Ovary (tissue), 10 donors: ENCODE measurements at places on chromosomes 12 and 14. TPM values are rescaled to one million over a fixed set of nuclear protein-coding genes. Genes with fewer than 3 reads are reported as not detected.

The SLC10A1 gene
- not detected for polyA plus RNA-seq

The ZDHHC22 gene
- not detected for polyA plus RNA-seq

The DACT1 gene
- polyA plus RNA-seq, result 37.0 TPM

The ADCY4 gene
- 15.0 TPM for polyA plus RNA-seq

The PIANP gene
- polyA plus RNA-seq, result 3.9 TPM

The KLHL33 gene
- 1.1 TPM for polyA plus RNA-seq

The SOX5 gene
- 5.7 TPM for polyA plus RNA-seq

The SCN8A gene
- 0.21 TPM for polyA plus RNA-seq

The MMP17 gene
- 15.5 TPM for polyA plus RNA-seq

The ASCL1 gene
- 0.06 TPM for polyA plus RNA-seq

The TAMALIN gene
- 16.8 TPM for polyA plus RNA-seq

The NUP107 gene
- 27.3 TPM for polyA plus RNA-seq

The DNAJC22 gene
- 0.30 TPM for polyA plus RNA-seq

The RNASE3 gene
- polyA plus RNA-seq, result not detected

The PYGL gene
- polyA plus RNA-seq, result 34.3 TPM

The MANSC1 gene
- 13.3 TPM for polyA plus RNA-seq

The DIO2 gene
- polyA plus RNA-seq, result 0.08 TPM

The OSBPL8 gene
- polyA plus RNA-seq, result 12.5 TPM

The DNAI7 gene
- 0.65 TPM for polyA plus RNA-seq

The MMP19 gene
- 23.3 TPM for polyA plus RNA-seq

The PLCZ1 gene
- polyA plus RNA-seq, result not detected

The TMEM233 gene
- polyA plus RNA-seq, result 1.0 TPM

The BHLHE41 gene
- 4.2 TPM for polyA plus RNA-seq

The TAS2R14 gene
- 1.4 TPM for polyA plus RNA-seq

The KCNJ8 gene
- 21.2 TPM for polyA plus RNA-seq

The RTN1 gene
- 0.93 TPM for polyA plus RNA-seq

The PHETA1 gene
- polyA plus RNA-seq, result 18.6 TPM

The SLC2A13 gene
- polyA plus RNA-seq, result 2.3 TPM
